MCF 10A (cell line): ENCODE measurements at places on chromosomes 2 and 18. TPM values are rescaled to one million over a fixed set of nuclear protein-coding genes. Genes with fewer than 3 reads are reported as not detected.

Gene RNF152
- 1.7 and 2.9 TPM in 2 replicates for total RNA-seq

Gene WNT10A
- 0.44 TPM in 1 of 2 replicates, not detected in the other for total RNA-seq

Gene ST6GAL2
- 0.34 and 0.68 TPM in 2 replicates for total RNA-seq

Gene MAL
- total RNA-seq = not detected in 2 replicates

Gene NGEF
- total RNA-seq = 2.7 and 7.4 TPM in 2 replicates

Gene FEZ2
- total RNA-seq = 31.9 and 43.4 TPM in 2 replicates

Gene SERPINB11
- total RNA-seq = not detected in 2 replicates

Gene MYO7B
- not detected in 2 replicates for total RNA-seq

Gene CAPN14
- not detected in 2 replicates for total RNA-seq

Gene ASB3
- total RNA-seq = 19.7 and 20.3 TPM in 2 replicates
